ENCODE measurements at places on chromosomes 16 and 17. TPM values are rescaled to one million over a fixed set of nuclear protein-coding genes. Genes with fewer than 3 reads are reported as not detected.

DNA sequence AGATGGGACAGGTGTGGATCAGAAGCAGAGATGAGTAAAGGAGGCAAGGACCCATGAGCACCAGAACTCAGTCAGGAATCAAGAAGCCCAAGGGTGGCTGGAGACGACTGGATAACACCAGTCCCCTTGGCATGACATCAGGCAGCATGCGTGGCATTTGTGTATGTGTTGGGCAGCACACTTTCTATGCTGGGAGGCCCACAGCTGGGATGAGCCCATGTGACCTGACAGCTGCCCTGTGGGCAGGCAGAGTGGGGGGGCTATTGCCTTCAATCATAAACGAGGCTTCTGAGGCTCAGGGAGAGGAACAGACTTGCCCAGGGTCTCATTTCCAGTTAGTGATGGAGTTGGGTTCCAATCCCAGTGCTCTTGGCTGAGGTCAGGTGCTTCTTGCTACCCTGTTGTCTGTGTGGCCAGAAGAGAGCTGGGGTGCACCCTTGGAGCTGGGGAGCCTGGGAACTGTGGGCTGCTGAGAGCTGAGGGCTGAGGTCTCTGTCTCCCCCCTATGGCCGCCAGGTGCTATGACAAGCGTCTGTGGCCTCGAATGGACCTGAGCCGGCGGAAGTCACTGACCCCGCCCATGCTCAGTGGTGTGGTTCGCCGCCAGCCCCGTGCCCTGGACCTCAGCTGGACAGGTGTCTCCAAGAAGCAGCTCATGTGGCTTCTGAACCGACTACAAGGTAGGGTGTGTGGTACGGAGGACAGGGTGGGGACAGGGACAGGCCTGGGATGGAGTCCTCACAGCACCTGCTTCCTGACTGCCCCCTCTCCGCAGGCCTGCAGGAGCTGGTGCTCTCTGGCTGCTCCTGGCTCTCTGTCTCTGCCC lies 7.1 kb upstream of the ORAI3 start:
- peaks cover 22% of the 10 kb centered on the region for H3K36me3 ChIP-seq
- 0 out of 2 replicates have a peak, but pooled peaks cover 3% of the 10 kb centered on the region for H3K4me1 ChIP-seq
- H3K4me3 ChIP-seq, result no peak overlapping the region
- DNase-seq, result peak; percentile 82
- no peak overlapping the region for H3K27ac ChIP-seq

The ABCC3 gene
- total RNA-seq, result 0.10 TPM

GRCh38 chr17:3316836-3317235 lies 18.7 kb upstream of the OR3A1 start:
- no peaks in the 10 kb centered on the region for H3K27me3 ChIP-seq
- no peak overlapping the region for H3K27ac ChIP-seq
- H3K4me3 ChIP-seq, result no peak overlapping the region
- DNase-seq, result no peak
- H3K4me1 ChIP-seq, result no peaks in the 10 kb centered on the region
- H3K36me3 ChIP-seq, result no peaks in the 10 kb centered on the region

- no peak overlapping the region for H3K27ac ChIP-seq
- no peak for DNase-seq
- no peaks in the 10 kb centered on the region for H3K36me3 ChIP-seq
- H3K27me3 ChIP-seq, result 0 out of 2 replicates have a peak, but pooled peaks cover 7% of the 10 kb centered on the region
- H3K4me3 ChIP-seq, result no peak overlapping the region
Observed at GRCh38 chr16:87671221-87671620, 68.9 kb downstream of the JPH3 start.

DNA sequence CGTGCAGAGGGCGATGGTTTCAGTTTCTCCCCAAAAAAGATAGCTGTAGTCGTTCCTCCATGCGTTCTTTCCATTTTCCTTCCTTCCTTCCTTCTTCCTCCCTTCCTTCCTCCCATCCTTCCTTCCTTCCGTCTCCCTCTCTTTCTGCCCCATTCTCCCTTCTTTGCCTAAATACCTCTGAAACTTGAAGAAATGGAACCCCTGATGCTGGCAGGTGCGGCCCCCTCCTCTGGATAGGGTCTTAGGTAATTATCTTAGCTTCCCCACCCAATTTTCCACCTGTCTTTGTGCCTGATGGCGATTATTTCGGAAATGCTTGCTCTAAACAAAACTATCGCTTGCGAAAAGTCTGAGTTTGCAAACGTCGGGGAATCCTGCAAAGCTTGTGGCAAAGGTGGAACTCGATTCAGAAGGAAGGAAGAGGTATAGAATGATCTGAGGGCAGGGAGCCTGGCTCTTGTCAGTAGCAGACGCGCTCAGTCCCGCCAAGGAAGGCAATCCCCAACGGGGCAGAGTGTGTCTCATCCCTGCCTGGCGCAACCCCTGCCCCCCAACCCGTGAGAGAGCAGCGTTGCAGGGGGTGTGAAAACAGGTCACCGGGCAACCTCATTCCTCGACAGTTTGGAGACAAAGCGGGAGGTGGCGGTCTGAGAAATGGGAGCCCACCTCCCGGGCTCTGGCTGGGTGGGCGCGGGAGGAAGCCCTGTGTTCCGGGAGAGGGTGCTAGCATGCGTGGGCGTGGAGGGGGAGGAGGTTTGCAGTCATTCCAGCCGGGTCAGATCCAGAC lies 2.9 kb upstream of the CBX8 start:
- H3K36me3 ChIP-seq, result peaks cover under 1% of the 10 kb centered on the region
- DNase-seq, result no peak
- peaks cover 65% of the 10 kb centered on the region for H3K27me3 ChIP-seq
- H3K27ac ChIP-seq, result no peak overlapping the region
- H3K4me3 ChIP-seq, result no peak overlapping the region

DNA sequence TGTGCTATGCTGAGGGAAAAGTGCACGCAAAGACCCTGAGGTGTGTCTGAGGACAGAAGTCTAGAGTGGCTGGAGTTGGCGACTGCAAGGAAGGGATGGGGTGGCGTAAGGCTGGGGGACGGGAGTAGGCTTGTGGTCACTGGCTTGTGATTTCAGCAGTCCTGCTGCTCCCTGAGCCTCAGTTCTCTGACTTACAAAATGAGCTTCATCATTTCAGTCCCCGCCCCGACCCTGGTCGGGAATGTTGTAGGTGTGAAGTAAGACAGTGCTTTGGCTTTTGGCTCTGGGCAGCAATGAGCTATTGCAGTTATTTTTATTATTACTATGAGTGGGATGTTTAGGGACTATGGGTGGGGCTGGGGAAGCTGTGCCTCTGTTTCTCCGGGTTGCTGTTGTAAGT lies 8.6 kb downstream of the ADGRG1 start:
- no peak overlapping the region for H3K4me3 ChIP-seq
- peaks cover 60% of the 10 kb centered on the region for H3K27me3 ChIP-seq
- peaks cover 5% of the 10 kb centered on the region for H3K4me1 ChIP-seq
- H3K27ac ChIP-seq, result no peak overlapping the region
- no peaks in the 10 kb centered on the region for H3K36me3 ChIP-seq

DNA sequence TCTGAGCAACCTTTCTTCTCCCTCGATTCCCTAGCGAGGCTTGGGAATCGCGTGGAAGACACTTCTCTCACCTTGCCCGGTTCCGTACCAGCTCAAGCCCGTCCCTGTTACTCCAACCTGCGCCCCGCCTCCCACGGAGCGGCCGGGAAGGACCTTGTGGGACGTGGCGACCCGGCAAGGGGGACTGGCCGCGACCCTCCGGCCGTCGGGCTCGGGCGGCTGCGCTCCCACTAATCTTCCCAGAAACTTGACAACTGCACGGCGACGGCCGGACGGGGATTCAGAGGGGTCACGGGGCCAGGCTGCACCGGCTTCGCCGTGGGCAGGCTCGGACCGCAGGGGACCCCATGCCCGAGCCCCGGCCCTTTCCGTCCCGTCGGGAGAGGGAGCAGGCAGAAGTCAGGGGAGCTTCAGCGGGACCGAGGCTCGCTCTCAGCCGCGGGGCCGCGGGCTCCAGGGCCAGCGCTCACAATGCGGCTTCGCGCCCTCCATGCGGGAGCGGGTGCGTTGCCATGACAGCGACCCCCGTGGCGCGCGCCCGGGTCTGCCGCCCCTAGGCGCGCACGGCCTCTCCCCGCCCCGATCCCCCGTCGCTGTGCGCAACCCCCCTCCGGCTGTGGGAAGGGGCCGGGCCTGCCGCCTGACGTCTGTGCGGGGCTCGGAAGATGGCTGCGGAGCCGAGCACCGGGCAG lies at the start of gene SGSM2:
Gene SGSM2 (plus strand): TSS at position 650 of the 692 bp plus-strand sequence. CDS start 188 bp downstream, outside the sequence.
- H3K4me1 ChIP-seq, result no peaks in the 10 kb centered on the region
- H3K27me3 ChIP-seq, result no peaks in the 10 kb centered on the region
- H3K27ac ChIP-seq, result peak within 1 kb of the TSS; percentile 68
- peak within 1 kb of the TSS; percentile 83 for H3K4me3 ChIP-seq

DNA sequence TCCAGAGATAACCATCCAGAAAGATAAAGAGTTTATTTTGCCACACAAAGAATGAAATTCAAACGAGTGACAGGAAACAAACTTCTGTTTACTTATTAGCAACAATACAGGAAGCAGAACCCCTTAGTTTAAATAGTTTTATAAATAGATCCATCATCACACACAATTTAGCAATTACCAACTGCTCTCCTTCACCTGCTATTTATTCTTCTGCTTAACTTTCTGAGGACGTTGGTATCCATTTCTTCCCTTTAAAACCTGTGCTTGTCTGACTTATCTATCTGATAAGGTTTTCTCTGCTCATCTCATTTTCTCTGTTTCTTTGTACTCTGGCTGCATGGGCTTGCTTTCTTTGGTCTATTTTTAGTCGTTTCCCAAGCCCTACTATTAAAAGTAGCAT lies 4.3 kb upstream of the ADAMTS18 start:
- H3K27me3 ChIP-seq, result no peaks in the 10 kb centered on the region
- no peaks in the 10 kb centered on the region for H3K4me1 ChIP-seq
- DNase-seq, result no peak
- no peaks in the 10 kb centered on the region for H3K36me3 ChIP-seq

GRCh38 chr17:37761961-37762360 lies 17.1 kb upstream of the HNF1B start:
- no peak overlapping the region for H3K27ac ChIP-seq
- H3K36me3 ChIP-seq, result no peaks in the 10 kb centered on the region
- DNase-seq, result no peak
- H3K4me1 ChIP-seq, result no peaks in the 10 kb centered on the region
- 0 out of 2 replicates have a peak, but pooled peaks cover 4% of the 10 kb centered on the region for H3K27me3 ChIP-seq

DNA sequence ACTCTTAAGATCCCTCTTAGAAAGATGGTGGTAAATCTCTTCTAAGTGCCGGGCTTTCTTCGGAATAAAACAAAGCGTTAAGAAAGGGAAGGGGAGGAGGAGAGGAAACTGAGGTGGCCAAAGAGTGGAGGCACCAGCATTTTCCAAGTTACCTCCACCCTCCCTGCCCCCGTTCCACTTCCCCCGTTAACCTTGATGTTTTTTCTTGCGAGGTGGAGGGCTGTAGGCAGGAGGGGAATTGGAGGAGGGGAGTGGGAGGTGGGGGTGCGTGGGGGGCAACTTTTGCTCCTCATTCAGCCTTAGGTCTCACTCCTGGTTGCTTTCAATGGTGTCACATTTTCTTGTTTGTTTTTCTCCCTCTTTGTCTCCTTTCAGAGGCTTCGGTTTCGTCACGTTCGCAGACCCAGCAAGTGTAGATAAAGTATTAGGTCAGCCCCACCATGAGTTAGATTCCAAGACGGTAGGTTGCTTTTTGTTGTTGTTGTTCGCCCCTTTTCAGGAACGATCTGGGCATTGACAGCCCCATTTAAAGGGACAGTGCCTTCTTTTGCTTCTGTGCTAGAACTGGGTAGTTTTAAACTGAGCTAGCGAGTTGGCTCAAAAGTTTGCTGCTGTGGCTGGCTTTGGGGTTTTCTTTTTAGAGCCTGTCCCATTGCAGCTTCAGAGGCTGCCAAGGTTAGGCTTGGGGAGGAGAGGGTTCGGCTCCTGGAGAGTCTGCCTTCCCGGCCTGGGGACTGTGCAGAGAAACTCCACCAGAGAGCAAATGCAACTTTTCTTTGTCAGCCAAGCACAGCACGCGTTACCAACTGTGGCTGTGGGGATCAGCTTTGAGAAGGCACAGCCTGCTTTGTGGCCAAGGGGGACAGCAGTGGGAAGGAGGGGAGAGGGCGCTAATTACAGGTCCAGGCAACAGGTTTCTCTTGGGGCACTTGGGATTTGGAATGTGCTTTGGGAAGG lies 1.9 kb downstream of the MSI2 start:
- H3K27ac ChIP-seq, result peak overlapping the region; percentile 37
- DNase-seq, result peak; percentile 11
- H3K27me3 ChIP-seq, result no peaks in the 10 kb centered on the region
- H3K4me3 ChIP-seq, result peak overlapping the region; percentile 71
- H3K36me3 ChIP-seq, result peaks cover 20% of the 10 kb centered on the region
- peaks cover 13% of the 10 kb centered on the region for H3K4me1 ChIP-seq

The HS3ST2 gene
- total RNA-seq, result not detected

The CCDC154 gene
- 0.33 TPM for total RNA-seq

DNA sequence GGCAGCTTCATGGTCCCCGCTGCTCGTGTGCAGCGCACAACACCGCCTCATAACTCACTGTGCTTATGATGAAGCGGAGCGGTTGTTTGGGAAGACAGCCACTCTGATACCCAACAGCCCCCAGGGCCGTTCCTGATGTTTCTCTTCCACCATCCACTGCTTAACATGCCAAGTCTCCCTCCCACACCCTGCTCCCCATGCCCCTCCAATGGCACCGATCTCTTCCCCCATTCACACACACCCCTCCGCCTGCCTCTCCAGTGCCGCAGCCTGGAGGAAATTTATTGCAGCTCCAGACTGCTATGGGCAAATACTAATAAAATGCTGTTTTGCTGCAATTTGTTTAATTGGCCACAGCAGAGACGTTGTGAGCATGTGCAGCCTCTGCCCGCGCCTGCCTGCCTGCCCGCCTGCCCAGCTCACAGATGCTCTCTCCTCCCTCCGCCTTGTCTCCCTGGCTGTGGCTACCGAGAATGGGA lies 80.3 kb upstream of the LHX1 start:
- no peak for DNase-seq
- peaks cover 8% of the 10 kb centered on the region for H3K27me3 ChIP-seq
- no peaks in the 10 kb centered on the region for H3K36me3 ChIP-seq
- H3K4me1 ChIP-seq, result no peaks in the 10 kb centered on the region
- H3K4me3 ChIP-seq, result no peak overlapping the region
- H3K27ac ChIP-seq, result no peak overlapping the region

DNA sequence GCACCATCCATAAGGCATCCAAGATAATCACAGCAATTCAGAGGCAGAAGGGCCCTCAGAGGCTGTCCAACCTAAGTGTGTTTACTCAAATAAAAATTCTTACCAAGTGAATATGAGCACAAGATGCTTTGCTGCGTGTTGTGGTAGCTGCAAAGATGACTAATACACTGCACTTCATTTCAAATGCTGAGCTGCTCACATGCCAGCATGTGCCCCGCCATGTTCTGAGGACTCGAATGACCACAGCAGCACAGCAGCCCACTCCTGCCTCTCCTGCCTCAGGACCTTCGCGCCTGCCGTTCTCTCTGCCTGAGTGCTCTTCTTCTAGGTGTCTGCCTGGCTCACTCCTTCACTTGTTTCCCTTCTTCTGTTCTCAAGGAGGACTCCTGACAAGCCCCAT lies 19.0 kb downstream of the PIK3R5 start:
- no peaks in the 10 kb centered on the region for H3K36me3 ChIP-seq
- H3K4me3 ChIP-seq, result no peak overlapping the region
- no peak for DNase-seq
- H3K27ac ChIP-seq, result no peak overlapping the region
- no peaks in the 10 kb centered on the region for H3K27me3 ChIP-seq
- H3K4me1 ChIP-seq, result no peaks in the 10 kb centered on the region
